ENCODE measurements at places on chromosomes 16 and 17.
A peak's percentile ranks its signal among the peaks of the same experiment; 100 is the strongest.

DNA sequence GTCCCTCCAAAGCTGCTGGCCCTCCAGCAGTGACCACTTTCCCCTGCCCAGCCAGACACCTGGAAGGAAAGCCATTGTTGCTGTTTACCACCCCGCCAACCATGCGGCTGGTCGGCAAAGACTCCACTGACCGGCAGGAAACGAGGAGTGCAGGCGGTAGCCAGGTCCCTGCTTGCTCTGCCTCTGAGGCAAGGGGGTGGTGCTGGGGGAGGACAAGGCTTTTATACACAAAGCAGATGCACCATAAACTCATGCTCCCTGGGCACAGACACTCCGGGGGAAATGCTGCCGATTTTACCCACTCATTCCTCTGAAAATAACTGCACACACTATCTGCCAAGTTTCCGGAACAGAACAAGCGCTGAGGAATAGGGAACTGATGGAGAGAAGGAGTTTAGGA is 62.8 kb upstream of the GRIN2A start:
- DNase-seq: no peak

DNA sequence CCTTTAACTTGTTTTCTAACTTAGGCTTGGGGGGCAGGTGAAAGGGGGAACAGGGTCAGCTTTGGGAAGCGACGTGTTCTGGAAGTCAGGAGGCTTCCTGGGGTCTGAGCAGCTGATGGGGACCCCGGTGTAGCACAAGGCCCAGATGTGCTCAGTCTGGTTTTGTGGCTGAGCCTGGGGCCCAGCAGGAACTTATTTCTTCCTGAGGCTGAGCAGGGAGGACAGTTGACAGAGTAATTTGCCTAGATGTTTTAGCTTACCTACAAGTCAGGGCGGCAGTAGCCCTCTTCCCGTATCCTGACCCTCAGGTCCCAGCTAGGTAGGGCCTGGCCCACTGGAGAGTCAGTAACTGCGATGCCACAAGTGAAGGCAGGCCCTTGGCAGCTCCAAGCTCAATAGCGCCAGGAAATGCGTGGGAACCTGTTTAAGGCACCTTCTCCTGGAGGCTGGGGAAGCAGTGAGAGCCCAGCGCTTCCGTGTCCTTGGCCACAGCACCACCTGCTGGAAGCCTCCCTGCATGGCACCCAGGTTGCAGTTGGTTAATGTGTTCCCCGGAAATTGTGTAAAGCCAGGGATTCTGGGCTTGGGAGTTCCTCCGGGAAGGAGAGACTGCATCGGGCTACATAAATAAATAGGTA is 5.2 kb downstream of the CCR7 start:
- DNase-seq: peak; percentile 71

- no peak for DNase-seq
These were observed 577.1 kb upstream of the CDH5 start for GRCh38 chr16:65789161-65789945.

GRCh38 chr16:49338611-49339265 is 34.9 kb upstream of the C16orf78 start:
- DNase-seq: no peak

DNA sequence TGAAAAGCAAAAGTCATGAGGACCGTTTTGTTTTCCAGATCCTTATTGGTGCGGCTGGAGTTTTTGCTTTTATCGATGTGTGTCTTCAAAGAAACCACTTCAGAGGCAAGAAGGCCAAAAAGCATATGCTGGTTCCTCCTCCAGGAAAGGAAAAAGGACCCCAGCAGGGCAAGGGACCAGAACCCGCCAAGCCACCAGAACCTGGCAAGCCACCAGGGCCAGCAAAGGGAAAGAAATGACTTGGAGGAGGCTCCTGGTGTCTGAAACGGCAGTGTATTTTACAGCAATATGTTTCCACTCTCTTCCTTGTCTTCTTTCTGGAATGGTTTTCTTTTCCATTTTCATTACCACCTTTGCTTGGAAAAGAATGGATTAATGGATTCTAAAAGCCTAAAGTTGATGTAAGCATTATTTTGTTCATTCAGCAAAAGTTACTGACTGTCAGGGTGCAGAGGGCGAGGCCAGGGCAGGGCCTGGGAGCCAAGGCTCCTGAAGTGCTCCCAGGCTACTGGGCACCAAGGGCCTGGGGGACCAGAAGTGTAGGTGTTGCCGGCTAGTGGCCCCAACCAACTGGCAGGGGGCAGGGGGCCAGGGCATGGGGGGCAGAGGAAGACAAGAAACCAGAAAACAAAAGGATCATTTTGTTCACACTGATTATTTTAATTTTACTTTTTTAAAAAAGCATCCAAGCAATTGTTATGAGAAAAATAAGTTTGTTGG is 8.8 kb downstream of the CMTM2 start:
- no peak for DNase-seq

DNA sequence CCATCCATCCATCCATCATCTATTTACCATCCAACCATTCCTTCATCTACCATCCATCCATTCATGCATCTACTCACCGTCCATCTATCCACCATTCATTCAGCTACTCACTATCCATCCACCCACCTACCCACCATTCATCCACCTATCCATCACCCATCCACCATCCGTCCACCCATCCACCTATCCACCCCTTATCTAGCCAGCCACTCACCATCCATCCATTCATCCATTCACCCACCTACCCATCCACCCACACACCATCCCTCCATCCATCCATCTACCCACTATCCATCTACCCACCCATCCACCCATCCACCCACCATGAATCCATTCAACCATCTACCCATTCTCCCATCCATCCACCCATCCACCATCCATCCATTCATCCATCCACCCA is 26.6 kb downstream of the BCO1 start:
- no peak for DNase-seq

DNA sequence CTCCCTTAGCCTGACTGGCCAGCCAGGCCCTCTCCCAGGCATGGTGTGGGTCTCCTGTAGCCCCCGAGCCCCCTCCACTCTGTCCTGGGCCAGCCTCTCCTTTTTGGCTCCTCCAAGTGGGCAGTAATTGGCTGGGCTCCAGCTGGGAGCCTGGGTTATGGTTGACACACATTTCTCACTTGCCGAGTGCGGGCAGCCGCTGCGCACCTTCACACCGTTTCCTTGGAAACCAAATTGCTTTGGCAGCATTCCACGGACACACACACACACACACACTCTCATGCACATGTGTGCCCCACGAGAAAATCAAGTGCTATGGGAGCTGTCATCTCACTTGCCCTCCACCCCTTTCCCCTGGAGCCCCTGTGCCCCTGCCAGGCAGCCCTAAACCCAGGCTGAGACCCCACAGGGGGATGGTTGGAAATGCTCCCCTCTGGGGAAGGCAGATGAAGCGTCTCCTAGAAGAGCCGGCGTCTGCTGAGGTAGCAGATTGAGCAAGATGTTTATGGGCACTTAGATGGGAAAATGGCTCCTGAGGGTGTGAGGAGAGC is 402.7 kb upstream of the TNRC6C start:
- DNase-seq: no peak

- peak; percentile 25 for DNase-seq
These were observed 23.4 kb downstream of the RBL2 start for GRCh38 chr16:53457670-53458069.

GRCh38 chr16:49419862-49420261 is 46.3 kb downstream of the C16orf78 start:
- DNase-seq: no peak

DNA sequence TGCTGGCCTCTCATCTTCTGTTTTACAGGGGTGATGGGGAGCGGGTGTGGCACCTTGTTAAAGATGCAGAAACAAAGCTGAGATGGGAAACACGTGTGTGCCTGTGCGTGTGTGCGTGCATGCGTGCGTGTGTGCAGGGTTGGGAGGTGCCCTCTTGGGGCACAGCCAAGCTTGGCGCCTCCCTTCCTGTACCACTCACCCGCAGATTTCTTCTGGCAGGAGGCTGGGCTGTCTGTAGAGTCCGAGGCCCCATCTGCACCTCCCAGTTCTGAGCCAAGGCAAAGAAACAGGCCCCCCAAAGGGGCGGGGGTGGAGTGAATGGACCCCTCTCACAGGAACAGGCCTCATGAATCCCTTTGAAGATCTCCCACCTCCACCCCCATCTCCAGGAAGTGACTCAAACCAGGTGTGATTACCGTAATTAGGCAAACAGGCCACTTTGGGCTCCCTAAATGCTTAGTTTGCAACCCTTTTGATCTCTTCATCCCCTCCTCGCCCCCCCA is 20.9 kb downstream of the TNS4 start:
- DNase-seq: peak; percentile 76

DNA sequence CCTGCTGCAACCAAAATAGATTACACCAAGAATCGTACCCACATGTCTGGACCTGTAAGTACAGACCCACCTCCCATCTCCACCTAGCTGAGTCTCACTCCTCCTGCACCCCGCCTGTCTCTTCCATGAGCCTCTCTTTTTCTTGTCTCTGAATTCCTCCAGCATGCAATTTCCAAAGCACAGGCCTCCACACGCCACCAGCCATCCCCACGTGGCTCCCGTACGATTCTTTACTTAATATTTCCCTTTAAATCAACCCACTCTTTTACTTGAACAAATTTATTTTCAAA is 1.2 kb downstream of the RPH3AL start:
- DNase-seq: no peak

- DNase-seq: peak; percentile 57
These were observed 485 bp downstream of the DYNLL2 start for GRCh38 chr17:58083491-58084316.
